T-helper 1 cell (primary cell): ENCODE measurements at places on chromosomes 3 and 15.

DNA sequence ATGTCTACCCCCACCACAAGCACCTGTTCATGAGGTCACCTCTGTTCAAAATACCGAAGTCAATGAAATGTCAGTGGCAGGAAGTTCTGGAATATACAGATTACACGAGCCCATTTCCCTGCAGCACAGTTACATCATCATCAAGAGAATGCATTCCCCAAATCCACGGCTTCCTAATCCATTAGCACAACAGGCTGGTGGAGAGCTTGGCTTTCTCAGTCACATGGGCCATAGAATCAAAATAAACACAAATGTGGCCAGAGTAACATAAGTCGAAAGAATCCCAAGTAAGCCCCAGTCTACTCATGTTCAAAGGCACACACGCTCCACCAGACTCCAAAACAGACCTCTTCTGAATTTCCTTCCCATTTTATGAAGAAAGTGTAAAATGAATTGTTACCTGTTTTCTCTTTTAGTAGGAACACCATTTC, 419.3 kb downstream of the MAGI1 start:
- no peak for DNase-seq

DNA sequence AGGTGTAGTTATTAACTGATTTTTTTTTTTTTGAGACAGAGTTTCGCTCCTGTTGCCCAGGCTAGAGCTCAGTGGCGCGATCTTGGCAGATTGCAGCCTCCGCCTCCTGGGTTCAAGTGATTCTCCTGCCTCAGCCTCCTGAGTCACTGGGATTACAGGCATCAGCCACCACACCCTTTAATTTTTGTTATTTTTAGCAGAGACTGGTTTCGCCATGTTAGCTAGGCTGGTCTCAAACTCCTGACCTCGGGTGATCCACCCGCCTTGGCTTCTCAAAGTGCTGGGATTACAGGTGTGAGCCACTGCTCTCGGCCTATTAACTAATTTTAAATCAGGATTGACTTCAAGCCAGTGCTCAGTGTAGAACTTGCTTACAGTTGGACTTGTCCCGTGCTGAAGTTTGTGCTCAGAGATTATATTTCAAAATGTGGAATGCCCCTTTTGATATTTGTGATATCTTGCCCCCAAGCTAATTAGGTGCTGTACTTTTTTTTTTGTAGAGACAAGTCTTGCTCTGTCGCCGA, 6.0 kb downstream of the SKIL start:
- no peak for DNase-seq

- DNase-seq = no peak
Measured at GRCh38 chr3:170751899-170752293, 118.1 kb downstream of the RPL22L1 start.

DNA sequence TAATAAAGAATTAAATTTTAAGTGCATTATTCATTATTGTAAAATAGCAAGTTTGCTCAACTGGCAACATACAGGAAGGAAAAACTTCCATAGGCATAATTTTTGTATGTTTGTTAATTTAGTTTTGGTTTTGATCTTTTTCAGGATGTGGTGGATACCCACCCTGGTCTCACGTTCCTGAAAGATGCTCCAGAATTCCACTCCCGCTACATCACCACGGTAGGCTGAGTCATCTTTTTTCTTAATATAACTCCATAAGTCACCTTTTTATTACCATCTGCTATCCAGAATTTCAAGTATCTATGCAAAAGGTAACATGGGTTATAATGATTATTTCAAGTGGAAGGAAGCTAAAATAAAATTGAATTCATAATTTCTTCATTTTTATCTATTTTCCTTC, 104.8 kb downstream of the PPP2R3A start:
- no peak for DNase-seq

DNA sequence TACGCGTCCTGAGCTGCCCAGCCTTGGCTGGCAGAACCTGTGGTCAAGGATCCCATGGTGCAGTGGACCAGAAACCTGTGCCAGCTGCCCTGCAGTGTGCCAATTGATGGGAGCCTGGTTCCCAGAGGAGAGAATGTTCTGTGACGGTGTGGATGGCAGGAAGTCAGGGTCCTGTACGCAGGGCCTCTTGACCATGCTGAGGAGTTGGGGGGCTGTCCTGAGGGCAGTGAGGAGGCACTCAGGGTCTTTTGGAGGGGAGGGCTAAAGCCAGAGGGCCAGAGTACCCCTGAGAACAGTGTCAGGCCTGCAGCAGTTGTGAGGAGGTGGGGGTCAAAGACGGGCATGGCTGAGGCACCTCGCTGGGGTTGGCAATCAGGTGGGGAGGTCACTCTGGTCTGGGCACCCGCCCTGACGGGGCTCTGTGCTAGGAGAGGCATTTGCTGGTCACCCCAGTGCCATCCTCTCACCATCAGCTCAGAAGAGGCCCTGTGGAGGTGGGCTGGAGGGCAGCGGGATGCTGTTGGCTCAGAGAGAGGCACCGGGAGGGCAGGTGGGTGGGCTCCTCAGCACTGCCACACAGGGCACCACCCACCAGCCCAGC, 61.0 kb downstream of the SCN5A start:
- no peak for DNase-seq

GRCh38 chr3:123621850-123622189, 37.0 kb upstream of the HACD2 start:
- no peak for DNase-seq

GRCh38 chr15:83470887-83471286, 23.7 kb downstream of the SH3GL3 start:
- DNase-seq = no peak

GRCh38 chr15:49589030-49589429, 31.6 kb downstream of the FAM227B start:
- DNase-seq = no peak

DNA sequence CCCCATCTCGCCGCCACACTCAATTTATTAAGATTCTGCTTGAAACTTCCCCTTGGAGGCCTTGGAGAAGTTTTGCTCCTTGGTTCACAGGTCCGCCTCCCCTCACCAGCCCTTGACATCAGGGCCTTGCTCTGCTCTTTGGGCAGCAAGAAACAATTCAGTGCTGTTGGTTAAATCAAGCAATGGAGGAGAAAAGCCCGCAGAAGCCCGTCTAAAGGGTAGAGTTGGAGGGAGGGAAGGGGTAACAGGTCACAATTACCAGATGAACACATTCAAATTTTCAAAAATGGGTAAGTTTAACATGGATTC, 429 bp downstream of the PARP9 start:
- no peak for DNase-seq

- no peak for DNase-seq
Measured at GRCh38 chr3:188595890-188596376, 442.0 kb downstream of the LPP start.

- DNase-seq = no peak
Measured at GRCh38 chr3:130850044-130850797, 43.7 kb upstream of the ATP2C1 start.

DNA sequence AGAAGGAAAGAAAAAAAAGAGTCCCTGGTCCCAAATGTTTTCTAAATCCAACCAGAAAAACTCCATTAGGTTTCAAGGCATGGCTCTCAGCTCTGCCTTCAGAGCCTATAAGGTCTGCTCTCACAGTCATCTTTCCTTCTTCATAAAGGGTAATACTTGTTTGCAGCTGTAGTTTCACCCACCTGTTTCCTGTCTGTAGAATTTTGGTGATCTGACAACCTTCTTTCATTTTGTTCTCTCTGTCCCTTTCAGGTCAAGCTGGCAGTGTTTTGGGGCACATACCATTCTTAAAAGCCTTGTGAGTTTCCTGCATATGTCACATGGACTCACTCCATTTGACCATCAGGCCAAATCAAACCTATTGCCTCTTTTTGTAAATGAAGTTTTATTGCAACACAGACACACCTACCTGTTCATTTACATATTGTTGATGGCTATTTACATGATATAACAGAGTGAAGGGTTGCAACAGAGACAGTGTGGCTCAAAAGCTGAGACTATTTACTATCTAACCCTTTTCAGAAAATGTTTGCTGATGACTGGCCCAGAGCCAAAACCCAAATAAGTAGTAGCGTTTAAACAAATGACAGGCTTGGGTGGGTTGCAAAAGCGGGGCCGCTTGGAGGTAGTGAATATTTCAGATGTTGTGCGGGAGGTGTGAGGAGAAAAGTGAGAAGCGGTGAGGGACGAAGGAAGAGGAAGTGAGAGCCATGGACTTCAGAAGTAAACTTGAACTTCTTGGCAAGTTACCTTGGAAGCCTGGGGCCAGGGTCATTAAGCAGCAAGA, 292.7 kb upstream of the PROK2 start:
- DNase-seq = no peak

GRCh38 chr3:17336291-17336690, 406.1 kb downstream of the TBC1D5 start:
- no peak for DNase-seq

- DNase-seq = no peak
Measured at GRCh38 chr3:123843668-123844067, 40.5 kb downstream of the MYLK start.

GRCh38 chr15:28093752-28094535, 5.2 kb downstream of the OCA2 start:
- no peak for DNase-seq

- no peak for DNase-seq
Measured at GRCh38 chr3:49880581-49881315, 11.0 kb upstream of the CAMKV start.

- DNase-seq = no peak
Measured at GRCh38 chr15:67407786-67408185, 113.1 kb upstream of the C15orf61 start.

GRCh38 chr3:12139111-12139511, 19.6 kb downstream of the TIMP4 start:
- DNase-seq = no peak

DNA sequence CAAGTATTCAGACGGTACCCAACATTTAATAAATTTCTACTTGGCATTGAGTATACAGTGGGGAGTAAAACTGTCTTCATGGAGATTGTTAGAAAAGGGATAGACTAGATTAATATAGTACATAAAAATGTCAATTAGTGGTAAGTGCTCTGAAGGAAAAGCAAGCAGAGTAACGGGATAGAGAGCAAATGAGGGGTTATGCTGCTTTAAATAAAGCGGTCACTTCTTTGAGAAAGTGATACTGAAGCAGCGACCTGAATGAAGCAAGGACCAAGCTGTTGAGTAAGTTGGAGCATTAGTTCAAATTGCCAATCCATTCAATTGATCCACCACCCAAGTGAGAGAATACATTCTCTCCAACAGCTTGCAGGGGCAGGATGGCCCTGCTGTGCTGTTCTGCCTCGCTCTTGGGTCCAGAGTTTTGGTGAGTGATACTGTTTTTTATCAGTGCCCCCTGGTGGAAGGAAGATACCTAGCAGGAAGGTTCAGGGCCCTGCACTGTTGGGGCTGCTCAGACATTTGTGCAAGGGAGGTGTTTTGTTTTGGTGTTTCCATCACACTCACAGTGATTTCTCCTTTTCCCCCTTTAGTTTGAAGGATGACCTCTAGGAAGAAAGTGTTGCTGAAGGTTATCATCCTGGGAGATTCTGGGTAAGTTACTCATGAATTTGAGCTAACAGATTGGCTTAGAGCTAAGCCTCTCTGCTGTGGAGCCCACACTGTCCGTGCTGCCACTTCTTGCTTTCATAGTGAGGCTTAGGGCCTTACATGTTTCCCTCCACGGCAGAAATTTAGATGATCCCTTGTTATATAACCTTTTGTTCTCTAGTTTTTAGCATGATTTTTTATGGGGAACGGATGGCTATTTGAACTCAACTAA, 69.0 kb downstream of the RAB7A start:
- peak; percentile 47 for DNase-seq

GRCh38 chr15:29071232-29071881, 185.6 kb downstream of the APBA2 start:
- no peak for DNase-seq

- no peak for DNase-seq
Measured at GRCh38 chr3:33115024-33115768, 1.4 kb downstream of the CRTAP start.

DNA sequence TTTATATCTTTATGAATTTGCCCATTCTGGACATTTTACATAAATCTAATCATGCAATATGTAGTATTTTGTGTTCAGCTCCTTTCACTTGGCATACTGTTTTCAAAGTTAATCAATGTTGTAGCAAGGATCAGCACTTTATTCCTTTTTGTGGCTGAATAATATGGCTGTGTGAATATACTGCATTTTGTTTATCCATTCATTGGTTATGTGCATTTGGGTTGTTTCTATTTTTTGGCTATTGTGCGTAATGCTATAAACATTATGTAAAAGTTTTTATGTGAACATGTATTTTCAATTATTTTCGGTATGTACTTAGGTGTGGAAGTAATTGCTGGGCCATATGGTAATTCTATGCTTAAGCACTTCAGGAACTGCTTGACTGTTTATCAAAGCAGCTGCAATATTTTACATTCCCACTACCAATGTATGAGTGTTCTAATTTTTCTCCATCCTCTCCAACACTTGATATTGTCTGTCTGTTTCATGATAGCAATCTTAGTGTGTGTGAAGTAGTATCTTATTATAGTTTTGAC, 101.3 kb upstream of the P2RY1 start:
- DNase-seq = no peak

DNA sequence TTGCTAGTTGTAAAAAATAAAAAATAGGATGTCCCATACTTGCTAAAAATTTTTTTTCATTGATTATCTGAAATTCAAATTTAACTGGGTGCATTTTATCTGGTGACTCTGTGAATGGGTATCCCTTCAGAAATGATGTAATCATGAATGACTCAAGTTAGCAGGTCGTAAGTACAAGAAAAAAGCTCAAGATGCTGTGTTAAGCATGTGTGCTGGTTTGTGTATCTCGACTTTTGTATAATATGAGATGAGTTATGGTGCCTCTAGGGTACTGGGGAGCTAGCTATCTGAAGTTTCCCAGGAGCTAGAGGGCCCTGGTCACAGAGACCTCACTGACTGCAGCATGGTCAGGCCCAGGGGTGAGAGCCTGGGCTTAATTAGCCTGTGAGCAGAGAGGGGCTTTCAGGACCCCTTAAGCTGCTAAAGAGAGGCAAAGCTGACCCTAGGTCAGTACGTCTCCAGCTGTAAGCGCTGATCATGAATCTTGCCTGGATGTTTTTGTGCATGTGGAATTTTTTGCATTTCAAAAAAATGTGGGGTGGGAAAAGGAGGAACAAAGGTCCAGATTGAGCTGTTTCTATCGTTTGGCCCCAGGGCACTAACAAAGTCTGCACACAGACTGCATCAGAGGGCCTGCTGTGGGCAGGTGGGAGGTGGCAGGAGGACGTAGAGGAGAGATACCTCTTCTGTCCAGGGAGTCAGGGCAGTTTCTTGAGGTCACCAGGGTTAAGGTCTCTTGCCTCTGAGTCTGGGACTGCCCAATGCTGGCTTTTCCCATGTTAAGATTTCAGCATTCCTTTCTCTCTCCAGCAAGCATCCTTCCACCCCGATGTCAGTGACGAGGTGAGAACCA, 233.2 kb upstream of the TPM1 start:
- no peak for DNase-seq

- no peak for DNase-seq
Measured at GRCh38 chr3:40432793-40433192, 24.3 kb upstream of the RPL14 start.

- no peak for DNase-seq
Measured at GRCh38 chr3:86958534-86958933, 32.4 kb downstream of the VGLL3 start.
